ENCODE measurements at places on chromosomes 16 and 17.
A peak's percentile ranks its signal among the peaks of the same experiment; 100 is the strongest.

- no peak for DNase-seq
Observed at GRCh38 chr16:4214215-4214621, 27.7 kb downstream of the SRL start.

- DNase-seq, result peak; percentile 28
Observed at GRCh38 chr17:56819431-56820145, 14.1 kb downstream of the C17orf67 start.

- DNase-seq, result no peak
Observed at GRCh38 chr16:79191933-79192332, 408.6 kb downstream of the MAF start.

DNA sequence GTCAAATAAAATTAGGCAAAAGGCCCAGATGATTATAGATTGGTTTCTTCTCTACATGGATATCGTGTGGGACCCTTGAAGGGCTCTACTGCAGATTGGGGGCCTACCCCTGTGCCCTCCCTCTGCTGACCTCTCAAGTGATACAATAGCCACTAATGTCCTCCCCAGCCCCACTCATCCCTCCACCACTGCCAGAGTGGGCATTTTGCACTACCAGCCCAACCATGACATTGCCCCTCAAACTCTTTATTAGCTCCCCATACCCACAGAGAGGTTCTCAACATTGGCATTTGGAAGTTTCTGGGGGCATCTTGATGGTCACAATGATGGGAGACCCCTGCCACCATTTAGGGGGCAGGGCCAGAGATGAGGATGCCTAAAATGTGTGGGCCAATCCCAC, 41.8 kb downstream of the CCDC182 start:
- no peak for DNase-seq

GRCh38 chr16:59971264-59971663, 1237.1 kb upstream of the GOT2 start:
- no peak for DNase-seq

- no peak for DNase-seq
Observed at GRCh38 chr16:27313422-27314160, at the start of gene IL4R. IL4R (plus strand) TSS chr16:27313974; CDS start chr16:27340204, 26,230 bp downstream.

- no peak for DNase-seq
Observed at GRCh38 chr16:8872967-8873865, 4.4 kb upstream of the CARHSP1 start.

GRCh38 chr17:44758414-44759085, at the start of gene ADAM11:
ADAM11 (plus strand) TSS chr17:44758988; CDS start chr17:44759200, 212 bp downstream.
- DNase-seq, result no peak

DNA sequence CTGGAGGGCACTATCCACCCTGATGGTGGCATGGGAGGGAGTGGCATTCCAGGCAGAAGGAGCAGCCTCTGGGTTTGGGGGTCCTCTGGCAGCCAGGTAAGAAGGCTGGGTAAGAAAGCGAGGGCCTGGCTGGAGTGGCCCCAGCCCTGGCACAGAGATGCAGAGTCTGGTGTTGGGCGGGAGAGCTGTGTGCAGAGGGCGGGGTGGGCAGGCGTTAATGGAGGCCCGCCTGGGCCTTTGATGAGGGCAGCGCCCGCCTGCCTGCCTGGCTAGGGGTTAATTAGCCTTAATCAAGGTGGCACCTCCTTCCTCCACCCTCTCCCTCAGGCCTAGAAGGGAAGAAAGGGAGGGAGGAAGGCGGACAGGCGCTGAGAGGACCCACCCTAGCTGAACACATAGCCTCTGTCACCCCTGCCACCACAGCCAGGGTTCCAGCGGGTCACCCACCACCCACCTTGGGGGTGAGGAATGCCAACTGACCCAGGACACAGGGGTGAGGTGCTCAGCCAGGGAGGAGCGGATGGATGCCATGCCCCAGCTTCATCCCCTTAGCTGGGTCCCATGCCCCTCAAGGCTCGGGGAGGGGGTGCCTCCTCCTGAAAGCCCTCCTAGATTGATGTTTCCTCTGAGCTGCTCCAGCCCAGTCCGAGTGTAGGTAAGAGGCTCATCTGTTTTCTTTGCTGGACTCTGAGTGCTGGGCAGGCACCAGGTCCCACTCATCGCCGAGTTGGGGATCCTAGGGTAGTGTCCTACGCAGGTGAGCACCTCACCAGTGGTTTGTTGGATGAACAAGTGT, 13.4 kb upstream of the FAM83G start:
- no peak for DNase-seq

- DNase-seq, result no peak
Observed at GRCh38 chr17:74466111-74466827, at the start of gene CD300A. CD300A (plus strand) TSS chr17:74466634; CDS start chr17:74466704, 70 bp downstream.

- DNase-seq, result no peak
Observed at GRCh38 chr16:90020838-90021382, 1.7 kb upstream of the DBNDD1 start.

DNA sequence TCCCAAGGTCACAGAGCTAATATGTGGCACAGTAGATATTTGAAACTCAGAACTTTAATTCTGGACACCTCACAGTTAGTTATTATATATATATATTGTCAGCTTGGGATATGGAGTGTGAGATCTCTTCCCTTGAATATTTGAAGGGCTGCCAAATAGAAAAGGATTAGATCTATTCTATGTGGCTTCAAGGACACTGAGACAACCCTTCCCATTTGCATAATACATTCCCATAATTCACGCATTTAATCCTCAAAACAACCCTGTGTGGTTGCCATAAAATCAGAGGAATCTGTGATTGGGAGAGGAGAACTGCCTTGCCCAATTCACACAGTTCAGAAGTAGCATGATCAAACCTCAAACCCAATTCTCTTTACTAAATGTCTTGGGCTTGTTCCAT, 365.8 kb upstream of the DYNLRB2 start:
- DNase-seq, result no peak

- no peak for DNase-seq
Observed at GRCh38 chr17:4823373-4824089, 9.6 kb upstream of the MINK1 start.

DNA sequence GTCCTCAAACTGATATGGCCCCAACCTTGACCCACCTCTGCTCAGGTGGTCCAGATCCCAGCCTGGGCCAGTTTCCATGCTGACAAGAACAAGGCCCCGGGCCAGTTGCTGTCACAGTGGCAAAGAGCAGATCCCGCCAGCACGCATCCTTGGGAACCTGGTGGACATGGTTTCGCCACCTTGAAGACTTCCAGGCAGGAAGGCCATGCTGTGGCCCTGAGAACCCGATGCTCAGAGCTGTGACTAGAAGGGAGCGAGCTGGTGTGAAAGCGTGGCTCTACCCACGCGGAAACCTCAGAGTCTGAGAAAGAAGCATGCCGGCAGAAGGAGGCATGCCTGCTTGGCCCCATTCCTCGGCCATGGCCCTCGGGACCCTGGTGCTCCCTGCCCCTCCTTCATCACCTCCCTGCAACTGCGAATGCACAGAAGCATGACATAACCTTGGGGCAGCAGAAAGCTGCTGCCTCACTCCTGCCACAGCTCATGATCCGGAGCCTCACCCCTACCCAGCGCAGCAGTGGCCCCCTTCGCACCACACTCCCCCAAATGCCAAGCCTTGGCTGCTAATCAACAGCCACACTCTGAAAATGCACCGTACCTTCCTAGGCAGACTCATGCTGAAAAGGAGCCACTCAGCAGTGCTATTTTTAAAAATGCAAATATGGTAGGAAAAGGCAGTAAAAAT, 33.2 kb downstream of the UBE2O start:
- DNase-seq, result no peak

DNA sequence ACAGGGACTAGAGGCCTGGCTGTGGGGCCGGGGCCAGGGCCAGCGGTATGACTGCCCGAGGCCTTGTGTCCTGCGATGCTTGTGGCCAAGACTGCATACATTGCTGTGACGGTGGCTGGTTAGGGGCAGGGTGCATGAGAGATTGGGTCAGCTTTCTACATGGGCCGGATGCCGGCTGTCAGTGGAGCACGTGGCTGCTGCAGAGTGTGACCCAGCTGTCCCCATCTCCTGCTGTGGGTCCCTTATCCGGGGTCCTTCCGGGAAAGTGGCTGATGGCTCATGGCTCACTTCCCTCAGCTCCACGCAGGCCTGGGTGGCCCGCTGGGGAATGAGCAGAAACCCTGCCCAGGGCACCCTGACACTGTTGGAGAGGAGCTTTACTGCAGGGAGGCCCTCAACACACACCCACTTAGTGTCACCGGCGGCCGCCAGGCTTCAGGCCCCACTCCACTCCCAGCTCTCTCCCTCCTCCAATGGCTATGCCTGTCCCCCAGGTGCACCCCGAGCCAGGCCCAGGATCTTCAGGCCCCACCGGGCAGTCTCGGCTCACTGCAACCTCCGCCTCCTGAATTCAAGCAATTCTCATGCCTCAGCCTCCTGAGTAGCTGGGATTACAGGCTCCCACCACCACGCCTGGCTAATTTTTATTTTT, 808 bp upstream of the RGS11 start:
- no peak for DNase-seq

DNA sequence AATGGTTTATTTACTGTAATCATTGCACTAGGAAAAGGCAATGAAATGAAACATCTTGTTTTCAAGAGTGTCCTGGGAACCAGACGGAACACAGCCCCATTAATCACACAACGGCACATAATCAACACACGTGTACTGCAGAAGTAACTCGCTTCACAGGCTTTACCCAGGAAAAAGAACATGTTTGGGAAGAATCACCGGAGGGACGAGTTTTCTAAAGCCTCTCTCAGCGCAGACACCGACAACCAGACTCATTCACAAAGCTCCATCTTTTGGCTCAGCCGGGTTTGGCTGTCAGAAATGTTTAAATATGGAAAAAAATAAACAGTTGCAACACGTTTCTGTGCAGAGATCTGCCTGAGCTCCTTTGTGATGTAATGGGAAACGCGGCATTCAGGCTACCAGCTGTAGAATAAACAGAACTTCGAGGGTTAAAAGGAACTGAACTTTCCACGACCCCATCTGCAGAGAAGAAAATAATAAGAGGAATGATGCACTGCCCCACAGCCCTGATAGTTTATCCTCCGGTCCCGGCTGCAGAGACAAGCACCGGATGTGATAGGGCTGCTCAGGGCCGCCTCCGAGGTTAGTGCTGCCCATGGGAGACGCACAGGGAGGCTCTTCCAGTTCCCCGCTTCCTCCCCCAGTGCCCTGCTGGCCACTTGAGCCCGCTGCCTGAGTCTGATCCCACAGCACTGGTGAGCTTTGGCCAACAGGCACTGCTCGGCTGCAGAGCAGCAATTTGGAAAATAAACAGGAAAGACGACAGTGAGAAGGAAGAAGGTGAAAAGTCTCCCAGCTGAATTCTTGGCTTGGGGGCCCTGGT, 119.8 kb downstream of the HIC1 start:
- no peak for DNase-seq

DNA sequence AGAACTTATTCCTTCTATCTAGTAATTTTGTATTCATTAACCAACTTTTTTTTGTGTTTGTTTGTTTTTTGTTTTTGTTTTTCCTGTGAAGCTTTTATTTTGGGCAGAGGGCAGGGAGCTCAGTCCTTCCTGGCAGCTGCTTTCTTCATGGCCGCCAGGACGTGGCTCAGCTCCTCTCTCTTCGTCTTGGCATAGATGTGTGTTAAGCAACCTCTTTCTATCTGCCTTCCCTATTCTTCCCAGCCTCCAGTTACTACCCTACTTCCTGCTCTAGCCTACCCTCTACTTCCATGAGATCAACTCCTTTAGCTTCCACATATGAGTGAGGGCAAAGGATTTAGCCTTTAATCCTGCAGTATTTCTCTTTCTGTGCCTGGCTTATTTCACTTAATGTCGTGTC, 8.2 kb upstream of the BRD7 start:
- no peak for DNase-seq

DNA sequence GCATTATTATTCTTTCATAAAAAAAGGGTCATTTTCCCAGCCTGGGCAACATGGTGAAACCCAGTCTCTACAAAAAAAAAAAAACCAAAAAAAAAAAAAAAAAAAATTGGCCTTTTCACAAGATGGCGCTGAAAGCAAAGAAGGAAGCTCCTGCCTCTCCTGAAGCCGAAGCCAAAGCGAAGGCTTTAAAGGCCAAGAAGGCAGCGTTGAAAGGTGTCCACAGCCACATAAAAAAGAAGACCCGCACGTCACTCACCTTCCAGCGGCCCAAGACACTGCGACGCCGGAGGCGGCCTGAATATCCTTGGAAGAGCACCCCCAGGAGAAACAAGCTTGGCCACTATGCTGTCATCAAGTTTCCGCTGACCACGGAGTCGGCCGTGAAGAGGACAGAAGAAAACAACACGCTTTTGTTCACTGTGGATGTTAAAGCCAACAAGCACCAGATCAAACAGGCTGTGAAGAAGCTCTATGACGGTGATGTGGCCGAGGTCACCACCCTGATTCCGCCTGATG, 4.9 kb upstream of the PGAP6 start:
- DNase-seq, result no peak

GRCh38 chr16:15035163-15035729, 20.6 kb downstream of the NTAN1 start:
- DNase-seq, result no peak

GRCh38 chr16:20241321-20241720, 86.0 kb downstream of the GP2 start:
- DNase-seq, result no peak

GRCh38 chr17:66441101-66441661, 138.8 kb downstream of the PRKCA start:
- DNase-seq, result no peak

GRCh38 chr16:5891296-5891695, 793.7 kb upstream of the EEF2KMT start:
- no peak for DNase-seq

DNA sequence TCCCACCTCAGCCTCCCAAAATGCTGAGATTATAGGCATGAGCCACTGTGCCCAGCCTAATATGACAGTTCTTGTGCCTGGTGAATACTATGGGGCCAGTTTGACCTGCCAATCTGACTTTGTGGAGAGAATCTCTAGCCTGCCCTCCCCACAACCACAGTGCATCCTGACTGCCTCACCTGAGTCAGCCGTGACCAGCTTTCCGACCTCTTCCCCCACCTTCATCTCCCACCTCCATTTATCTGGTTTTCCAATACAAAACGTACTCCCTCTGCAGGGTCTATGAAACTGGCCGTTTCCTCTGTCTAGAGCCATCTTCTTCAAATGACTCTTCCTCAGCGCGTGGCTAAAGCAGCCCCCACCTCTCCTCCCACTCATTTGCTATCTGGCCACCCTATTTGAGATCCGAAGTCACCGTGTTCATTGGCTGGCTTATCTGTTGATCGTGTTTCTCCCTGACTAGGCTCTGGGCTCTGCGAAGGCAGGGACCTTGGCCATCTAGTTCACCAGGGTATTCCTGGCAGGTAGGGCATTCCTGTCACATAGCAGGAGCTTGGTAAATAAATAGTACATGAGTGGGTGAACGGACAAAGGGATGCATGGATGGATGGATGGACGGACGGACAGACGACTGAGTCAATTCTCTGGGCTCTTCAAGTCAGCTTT, 22.3 kb upstream of the PLLP start:
- no peak for DNase-seq

GRCh38 chr17:68255731-68256538, 8.1 kb downstream of the AMZ2 start:
- DNase-seq, result no peak

DNA sequence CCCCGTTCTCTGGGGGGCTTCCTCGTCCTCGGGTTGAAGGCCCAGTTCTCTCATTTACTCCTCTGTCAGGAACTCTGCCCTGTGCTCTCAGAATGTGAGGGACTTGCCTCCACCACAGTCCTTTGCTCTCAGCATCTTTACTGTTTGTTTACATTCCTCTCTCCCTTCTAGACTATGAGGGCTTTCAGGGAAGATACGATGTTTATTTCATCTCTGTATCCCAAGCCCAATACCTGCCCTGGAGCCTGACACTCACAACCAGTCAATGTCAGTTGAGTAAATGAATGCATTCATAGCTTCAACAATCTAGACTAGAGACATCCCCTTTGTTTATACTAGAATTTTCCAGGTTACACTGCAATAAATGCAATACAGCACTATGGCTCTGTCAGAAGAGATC, 409.6 kb upstream of the CDH11 start:
- no peak for DNase-seq

GRCh38 chr17:74332763-74333283, 6.8 kb downstream of the KIF19 start:
- peak; percentile 87 for DNase-seq

Data from NCI-H1436 treated with DMSO at 0.1 percent for 48 hours (cell line).